ENCODE measurements at places on chromosomes 3 and 15.

- no peak overlapping the region for H3K4me3 ChIP-seq
- peaks cover 2% of the 10 kb centered on the region for H3K27me3 ChIP-seq
Observed at GRCh38 chr15:38782156-38782555, 217.5 kb upstream of the RASGRP1 start.

DNA sequence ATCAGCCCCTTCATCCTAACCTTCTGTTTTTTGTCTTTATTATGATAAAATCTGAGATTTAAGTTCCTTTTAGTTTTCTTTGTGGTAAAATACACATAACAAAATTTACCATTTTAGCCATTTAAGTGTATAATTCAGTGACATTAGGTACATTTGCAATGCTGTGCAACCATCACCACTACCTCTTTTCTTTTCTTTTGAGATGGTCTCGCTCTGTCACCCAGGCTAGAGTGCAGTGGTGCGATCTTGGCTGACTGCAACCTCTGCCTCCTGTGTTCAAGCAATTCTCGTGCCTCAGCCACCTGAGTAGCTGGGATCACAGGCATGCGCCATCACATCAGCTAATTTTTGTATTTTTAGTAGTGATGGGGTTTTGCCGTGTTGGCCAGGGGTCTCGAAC lies 6.2 kb upstream of the RAB11A start:
- no peaks in the 10 kb centered on the region for H3K36me3 ChIP-seq
- no peak overlapping the region for H3K27ac ChIP-seq
- DNase-seq: no peak
- H3K4me1 ChIP-seq: peaks cover 7% of the 10 kb centered on the region
- H3K27me3 ChIP-seq: peaks cover 6% of the 10 kb centered on the region
- no peak overlapping the region for H3K4me3 ChIP-seq

- no peaks in the 10 kb centered on the region for H3K36me3 ChIP-seq
- no peak for DNase-seq
- no peak overlapping the region for H3K27ac ChIP-seq
- no peak overlapping the region for H3K4me3 ChIP-seq
Observed at GRCh38 chr3:55271549-55271948, 215.6 kb downstream of the WNT5A start.

DNA sequence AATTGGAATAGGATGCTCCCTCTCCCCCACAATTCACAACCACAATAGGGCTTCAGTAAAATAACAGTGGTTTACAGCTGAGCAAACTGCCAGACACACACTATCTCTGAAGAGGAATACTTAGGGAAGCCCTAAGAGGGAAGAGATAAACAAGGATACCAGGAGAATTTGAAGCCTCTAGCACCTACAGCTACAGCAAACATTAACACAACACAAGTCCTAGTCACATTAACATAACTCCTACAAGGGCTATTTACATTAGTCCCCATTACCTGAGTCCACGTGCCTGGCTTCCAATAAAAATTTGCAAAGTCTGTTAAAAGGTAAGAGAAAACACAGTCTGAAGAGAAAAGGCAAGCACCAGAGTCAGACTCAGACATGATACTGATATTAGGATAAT lies 346.9 kb upstream of the CDIN1 start:
- H3K4me1 ChIP-seq: no peaks in the 10 kb centered on the region
- no peaks in the 10 kb centered on the region for H3K36me3 ChIP-seq
- DNase-seq: no peak
- H3K27me3 ChIP-seq: no peaks in the 10 kb centered on the region
- H3K4me3 ChIP-seq: no peak overlapping the region

GRCh38 chr3:170750478-170750830 lies 119.5 kb downstream of the RPL22L1 start:
- no peak overlapping the region for H3K4me3 ChIP-seq
- no peaks in the 10 kb centered on the region for H3K36me3 ChIP-seq
- H3K27ac ChIP-seq: no peak overlapping the region
- no peak for DNase-seq

DNA sequence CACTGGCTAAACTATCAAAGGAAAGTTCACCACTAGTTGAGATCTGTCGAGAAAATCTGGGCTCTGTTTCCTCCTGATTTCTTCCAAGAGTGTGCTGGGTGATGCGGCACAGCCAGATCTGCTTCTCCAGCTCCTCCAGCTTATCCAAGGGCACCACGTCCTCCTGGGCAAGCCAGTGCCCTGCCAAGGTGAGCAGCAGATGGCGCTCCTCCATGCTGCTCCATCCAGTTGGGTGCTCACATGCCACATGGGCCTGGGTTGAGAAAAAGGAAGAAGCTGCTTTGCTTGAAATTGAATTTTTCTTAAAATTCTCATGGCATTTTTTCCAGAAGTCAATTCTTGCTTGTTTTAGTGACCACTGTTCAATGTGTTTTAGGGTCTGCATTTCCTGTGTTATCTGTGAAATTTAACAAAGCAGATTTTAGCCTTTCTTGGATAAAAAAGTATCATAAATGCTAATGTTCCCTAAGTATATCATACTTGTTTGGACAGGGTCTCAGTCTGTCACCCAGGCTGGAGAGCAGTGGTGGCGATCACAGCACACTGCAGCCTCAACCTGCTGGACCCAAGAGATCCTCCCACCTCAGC lies 47.3 kb downstream of the EIF3J start:
- peak; percentile 29 for DNase-seq
- H3K36me3 ChIP-seq: peaks cover 73% of the 10 kb centered on the region
- peaks cover 8% of the 10 kb centered on the region for H3K4me1 ChIP-seq
- no peaks in the 10 kb centered on the region for H3K27me3 ChIP-seq
- no peak overlapping the region for H3K4me3 ChIP-seq

DNA sequence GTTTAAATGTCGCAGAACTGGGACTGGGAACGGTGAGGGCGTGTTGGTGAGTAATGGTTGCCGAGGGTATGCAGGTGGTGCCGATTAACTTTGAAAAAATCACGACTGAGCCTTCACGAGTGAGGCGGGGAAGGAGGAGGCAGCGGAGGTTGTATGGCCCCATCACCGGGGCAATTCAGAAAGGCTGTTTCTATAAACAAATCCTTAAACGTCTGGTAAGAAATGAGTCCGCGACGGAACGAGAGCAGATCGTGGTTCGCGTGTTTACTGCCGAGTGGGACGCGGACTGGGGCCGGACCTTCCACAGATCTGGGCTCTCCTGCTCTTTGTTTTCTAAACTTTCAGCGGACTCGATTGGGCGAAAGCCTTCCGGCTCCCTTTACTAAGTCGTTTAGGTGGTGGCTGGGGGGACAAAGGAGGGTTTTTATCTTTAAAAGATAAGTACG lies 2.7 kb downstream of the IGF1R start:
- no peak for DNase-seq
- H3K27me3 ChIP-seq: peaks cover 31% of the 10 kb centered on the region
- H3K4me3 ChIP-seq: peak overlapping the region; percentile 90
- peaks cover 33% of the 10 kb centered on the region for H3K4me1 ChIP-seq

GRCh38 chr3:12267376-12268030 lies 21.4 kb upstream of the PPARG start:
- H3K27me3 ChIP-seq: peaks cover 40% of the 10 kb centered on the region
- H3K36me3 ChIP-seq: no peaks in the 10 kb centered on the region
- DNase-seq: no peak
- no peak overlapping the region for H3K4me3 ChIP-seq
- H3K27ac ChIP-seq: no peak overlapping the region
- H3K4me1 ChIP-seq: no peaks in the 10 kb centered on the region

DNA sequence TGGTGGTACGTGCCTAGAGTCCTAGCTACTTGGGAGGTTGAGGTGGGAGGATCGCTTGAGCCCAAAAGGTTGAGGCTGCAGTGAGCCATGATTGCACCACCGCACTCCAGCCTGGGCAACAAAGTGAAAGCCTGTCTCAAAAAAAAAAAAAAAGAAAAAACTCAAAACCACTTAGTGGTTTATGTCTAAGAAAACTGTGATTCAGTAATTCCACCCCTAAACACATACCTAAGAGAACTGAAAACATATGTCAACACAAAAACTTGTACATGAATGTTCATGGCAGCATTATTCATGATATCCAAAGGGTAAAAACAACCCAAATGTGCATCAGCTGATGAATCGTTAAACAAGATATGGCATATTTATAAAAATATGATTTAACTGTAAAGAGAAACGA lies 14.3 kb downstream of the SPG21 start:
- H3K36me3 ChIP-seq: peaks cover 49% of the 10 kb centered on the region
- no peak overlapping the region for H3K4me3 ChIP-seq
- DNase-seq: no peak
- H3K4me1 ChIP-seq: peaks cover 4% of the 10 kb centered on the region
- H3K27me3 ChIP-seq: no peaks in the 10 kb centered on the region
- H3K27ac ChIP-seq: no peak overlapping the region

DNA sequence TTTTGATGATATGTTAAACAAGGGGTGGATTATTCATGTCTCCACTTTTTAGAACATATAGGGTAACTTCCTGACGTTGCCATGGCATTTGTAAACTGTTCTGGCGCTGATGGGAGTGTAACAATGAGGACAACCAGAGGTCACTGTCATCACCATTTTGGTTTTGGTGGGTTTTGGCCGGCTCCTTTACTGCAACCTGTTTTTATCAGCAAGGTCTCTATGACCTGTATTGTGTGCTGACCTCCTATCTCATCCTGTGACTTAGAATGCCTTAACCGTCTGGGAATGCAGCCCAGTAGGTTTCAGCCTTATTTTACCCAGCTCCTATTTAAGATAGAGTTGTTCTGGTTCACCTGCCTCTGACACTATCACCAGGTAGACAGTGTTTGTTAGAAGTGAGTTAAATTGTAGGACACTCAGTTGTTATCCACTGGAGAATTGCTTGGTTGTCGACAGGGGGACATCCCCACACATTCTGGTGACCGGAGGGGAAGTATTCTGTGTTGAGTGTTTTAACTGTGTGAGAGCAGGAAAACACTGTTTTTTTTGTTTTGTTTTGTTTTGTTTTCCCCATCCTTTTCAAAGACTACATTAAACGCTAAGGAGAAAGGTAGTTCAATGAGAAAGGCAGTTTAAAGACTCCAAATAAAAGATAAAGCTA lies 36.9 kb upstream of the SKIL start:
- H3K4me3 ChIP-seq: no peak overlapping the region
- H3K27ac ChIP-seq: no peak overlapping the region
- no peak for DNase-seq
- no peaks in the 10 kb centered on the region for H3K36me3 ChIP-seq
- peaks cover 18% of the 10 kb centered on the region for H3K27me3 ChIP-seq
- H3K4me1 ChIP-seq: no peaks in the 10 kb centered on the region

GRCh38 chr3:33322412-33322811 lies 45.2 kb downstream of the FBXL2 start:
- H3K4me1 ChIP-seq: peaks cover 3% of the 10 kb centered on the region
- no peak overlapping the region for H3K27ac ChIP-seq
- H3K36me3 ChIP-seq: no peaks in the 10 kb centered on the region
- no peak overlapping the region for H3K4me3 ChIP-seq
- DNase-seq: no peak

GRCh38 chr3:29331035-29331434 lies 50.2 kb downstream of the RBMS3 start:
- no peaks in the 10 kb centered on the region for H3K4me1 ChIP-seq
- DNase-seq: no peak
- no peaks in the 10 kb centered on the region for H3K27me3 ChIP-seq
- no peak overlapping the region for H3K27ac ChIP-seq
- H3K4me3 ChIP-seq: no peak overlapping the region

DNA sequence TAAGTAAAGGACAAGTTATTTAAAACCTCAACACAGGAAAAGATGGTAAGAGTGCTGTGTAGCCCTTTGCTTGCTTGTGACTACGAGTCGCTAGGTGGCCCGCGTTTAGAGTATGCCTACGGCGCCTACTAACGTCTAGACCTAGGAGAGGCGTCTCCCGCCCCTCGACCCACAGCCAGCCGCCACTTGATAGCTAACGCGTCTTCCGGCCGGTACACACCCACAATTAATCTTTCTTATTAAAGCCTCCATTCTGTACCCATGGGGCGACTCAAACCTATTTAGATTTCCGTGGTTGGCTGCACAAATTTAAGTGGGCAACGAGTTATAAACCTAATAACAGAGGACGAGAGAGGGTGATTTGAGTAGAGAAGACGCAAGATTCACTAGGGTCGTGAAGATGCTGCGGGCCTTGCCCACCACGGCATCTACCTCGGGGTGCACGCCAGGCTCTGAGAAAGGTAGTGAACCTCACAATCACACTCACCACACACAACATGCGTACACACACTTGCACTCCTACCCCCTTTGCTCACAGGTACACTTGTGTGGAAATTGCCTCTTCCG lies 12.0 kb downstream of the SOX2 start:
- H3K4me3 ChIP-seq: no peak overlapping the region
- peaks cover 88% of the 10 kb centered on the region for H3K27me3 ChIP-seq
- peak overlapping the region; percentile 40 for H3K27ac ChIP-seq

- H3K27ac ChIP-seq: no peak overlapping the region
- DNase-seq: no peak
- H3K4me1 ChIP-seq: peaks cover 9% of the 10 kb centered on the region
- H3K36me3 ChIP-seq: no peaks in the 10 kb centered on the region
Observed at GRCh38 chr3:133860519-133860918, 35.2 kb downstream of the RAB6B start.

- no peak overlapping the region for H3K4me3 ChIP-seq
- no peaks in the 10 kb centered on the region for H3K36me3 ChIP-seq
- H3K27ac ChIP-seq: no peak overlapping the region
- peaks cover 6% of the 10 kb centered on the region for H3K4me1 ChIP-seq
- no peak for DNase-seq
- peaks cover 28% of the 10 kb centered on the region for H3K27me3 ChIP-seq
Observed at GRCh38 chr3:99646107-99646435, 7.7 kb downstream of the COL8A1 start.

GRCh38 chr3:125324341-125324740 lies 50.8 kb downstream of the ZNF148 start:
- H3K4me1 ChIP-seq: peaks cover 8% of the 10 kb centered on the region
- no peaks in the 10 kb centered on the region for H3K27me3 ChIP-seq
- peaks cover 46% of the 10 kb centered on the region for H3K36me3 ChIP-seq
- no peak overlapping the region for H3K27ac ChIP-seq

GRCh38 chr3:113055201-113055600 lies 64.4 kb downstream of the GTPBP8 start:
- no peak for DNase-seq
- no peaks in the 10 kb centered on the region for H3K27me3 ChIP-seq
- no peaks in the 10 kb centered on the region for H3K36me3 ChIP-seq
- no peak overlapping the region for H3K4me3 ChIP-seq

GRCh38 chr3:192861972-192862371 lies 55.7 kb downstream of the MB21D2 start:
- DNase-seq: no peak
- peaks cover 9% of the 10 kb centered on the region for H3K36me3 ChIP-seq
- peaks cover 3% of the 10 kb centered on the region for H3K27me3 ChIP-seq
- peak overlapping the region; percentile 44 for H3K27ac ChIP-seq

- H3K4me3 ChIP-seq: no peak overlapping the region
- no peak overlapping the region for H3K27ac ChIP-seq
- H3K36me3 ChIP-seq: no peaks in the 10 kb centered on the region
- H3K27me3 ChIP-seq: no peaks in the 10 kb centered on the region
- no peak for DNase-seq
Observed at GRCh38 chr3:186425788-186426730, 64.0 kb upstream of the DGKG start.

DNA sequence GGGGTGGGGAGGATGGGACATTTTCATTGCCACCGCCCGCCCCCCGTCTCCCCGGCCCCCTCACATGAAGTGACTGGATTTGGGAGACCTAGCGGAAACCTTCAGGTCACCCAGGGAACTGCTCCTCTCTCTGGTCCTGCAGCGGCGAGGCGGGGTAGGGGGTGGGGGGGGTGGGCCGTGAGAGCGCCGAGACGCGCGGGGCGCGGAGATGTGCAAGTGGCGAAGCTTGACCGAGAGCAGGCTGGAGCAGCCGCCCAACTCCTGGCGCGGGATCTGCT lies 712 bp upstream of the MME start:
- no peak for DNase-seq
- H3K27me3 ChIP-seq: peaks cover 33% of the 10 kb centered on the region
- H3K4me3 ChIP-seq: no peak overlapping the region
- H3K36me3 ChIP-seq: no peaks in the 10 kb centered on the region
- H3K27ac ChIP-seq: no peak overlapping the region

Measured in activated T-helper 2 cell treated with anti-CD3 and anti-CD28 coated beads, Interferon-gamma antibody, Interleukin-2, Interleukin-4, amounts not matched to agents 10 μg/mL and 5 μg/mL and 100 μg/mL, durations not matched to agents 14 hours and 24 hours and 36 hours (primary cell).